Activated naive CD8-positive, alpha-beta T cell treated with anti-CD3 and anti-CD28 coated beads for 36 hours (primary cell): ENCODE measurements at places on chromosomes 3 and 15.
A peak's percentile ranks its signal among the peaks of the same experiment; 100 is the strongest.

- peak; percentile 4 for DNase-seq
These were observed 342.5 kb upstream of the TGFBR2 start for GRCh38 chr3:30263925-30264313.

DNA sequence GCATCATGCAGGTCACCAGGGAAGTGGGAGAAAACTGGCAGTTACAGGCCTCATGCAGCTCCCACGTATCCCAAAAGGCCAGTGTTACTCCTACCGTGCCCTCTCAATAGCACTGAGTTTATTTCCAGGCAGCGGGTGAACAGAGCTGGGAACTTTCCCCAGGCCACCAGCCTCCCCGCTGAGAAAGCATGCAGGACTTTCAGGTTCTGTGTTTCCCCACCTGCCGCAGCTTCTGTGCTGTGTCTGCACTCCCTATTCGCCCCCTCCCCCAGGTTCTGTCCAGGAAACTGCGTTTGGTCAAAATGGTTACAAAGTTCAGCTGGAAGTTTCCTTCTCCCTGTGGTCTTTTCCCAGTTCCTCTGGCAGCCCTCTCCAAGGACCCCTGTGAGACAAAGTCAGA lies 21.4 kb downstream of the NEK11 start:
- DNase-seq, result no peak

DNA sequence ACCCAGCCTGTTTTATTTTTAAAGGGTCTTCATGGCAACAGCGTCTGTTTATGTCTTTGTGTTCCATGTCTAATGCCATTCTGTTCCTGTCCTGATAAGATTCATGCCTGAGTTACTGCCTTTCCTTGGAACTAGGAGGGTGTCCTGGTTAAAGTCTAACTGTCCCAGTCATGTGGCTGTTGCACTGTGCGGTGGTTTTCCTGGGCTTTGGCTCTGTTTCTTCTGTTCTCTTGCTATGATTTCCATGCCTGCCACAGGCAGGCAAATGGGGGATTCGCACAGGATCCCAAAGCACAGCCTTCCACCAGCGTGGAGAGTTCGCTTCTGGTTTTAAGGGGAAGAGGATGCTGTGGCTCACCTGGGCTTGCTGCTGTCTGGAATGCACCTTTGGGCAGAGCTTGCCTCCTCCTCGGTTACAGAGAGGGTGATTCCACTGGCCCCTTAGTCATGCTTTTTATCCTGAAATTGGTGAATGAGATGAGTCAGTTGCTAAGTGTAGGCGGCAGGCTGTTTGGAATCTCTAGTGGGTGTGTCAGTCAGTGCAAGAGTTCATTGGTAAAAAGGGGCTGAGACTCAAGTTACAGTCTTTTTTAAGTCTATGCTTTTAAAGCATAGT lies 86.8 kb downstream of the CCK start:
- no peak for DNase-seq

- DNase-seq, result no peak
These were observed 64.4 kb upstream of the SNRPA1 start for GRCh38 chr15:101359365-101359947.

- no peak for DNase-seq
These were observed 28.8 kb downstream of the RNU5B-1 start for GRCh38 chr15:65333148-65333820.
